ENCODE measurements at places on chromosomes 4 and X.

GRCh38 chr4:81663368-81663767 lies 191.7 kb upstream of the RASGEF1B start:
- DNase-seq, result no peak

- no peak for DNase-seq
Measured at GRCh38 chr4:153655002-153655541, 29.0 kb upstream of the TLR2 start.

GRCh38 chrX:43557792-43558191 lies 98.3 kb upstream of the MAOA start:
- DNase-seq, result no peak

DNA sequence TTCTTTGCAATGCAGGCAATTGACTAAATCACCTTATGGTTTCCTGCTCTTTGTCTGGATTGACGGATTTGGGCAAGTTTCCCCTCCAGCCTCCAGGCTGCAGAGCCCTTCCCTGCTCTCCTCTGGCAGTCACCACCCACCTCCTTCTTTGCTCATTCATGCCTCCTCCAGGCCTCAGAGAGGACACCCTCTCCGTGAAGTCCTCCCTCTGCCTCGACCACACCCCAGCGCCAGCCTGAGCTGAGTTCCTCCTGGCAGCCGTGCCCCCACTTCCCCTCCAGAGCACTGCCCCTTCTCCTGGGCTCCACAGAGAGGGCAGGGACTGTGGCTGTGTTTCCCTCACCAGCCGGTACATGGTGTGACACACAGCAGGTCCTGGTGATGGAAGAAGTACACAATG lies 53.7 kb downstream of the DCTD start:
- DNase-seq, result no peak

- no peak for DNase-seq
Measured at GRCh38 chr4:125849869-125850268, 535.1 kb downstream of the FAT4 start.

GRCh38 chr4:137514406-137515111 lies 17.7 kb downstream of the PCDH18 start:
- DNase-seq, result no peak
